ENCODE measurements at places on chromosomes 11 and 22.

GRCh38 chr11:134658481-134659225, 246.6 kb upstream of the B3GAT1 start:
- DNase-seq, result no peak
- H3K27ac ChIP-seq, result no peak overlapping the region
- H3K4me3 ChIP-seq, result no peak overlapping the region

GRCh38 chr11:133064152-133064877, 468.0 kb downstream of the OPCML start:
- H3K27me3 ChIP-seq, result no peaks in the 10 kb centered on the region
- H3K27ac ChIP-seq, result no peak overlapping the region
- peak; percentile 94 for DNase-seq

GRCh38 chr22:49627217-49628181, 200.2 kb downstream of the BRD1 start:
- H3K4me1 ChIP-seq, result no peaks in the 10 kb centered on the region
- no peaks in the 10 kb centered on the region for H3K36me3 ChIP-seq
- DNase-seq, result no peak

DNA sequence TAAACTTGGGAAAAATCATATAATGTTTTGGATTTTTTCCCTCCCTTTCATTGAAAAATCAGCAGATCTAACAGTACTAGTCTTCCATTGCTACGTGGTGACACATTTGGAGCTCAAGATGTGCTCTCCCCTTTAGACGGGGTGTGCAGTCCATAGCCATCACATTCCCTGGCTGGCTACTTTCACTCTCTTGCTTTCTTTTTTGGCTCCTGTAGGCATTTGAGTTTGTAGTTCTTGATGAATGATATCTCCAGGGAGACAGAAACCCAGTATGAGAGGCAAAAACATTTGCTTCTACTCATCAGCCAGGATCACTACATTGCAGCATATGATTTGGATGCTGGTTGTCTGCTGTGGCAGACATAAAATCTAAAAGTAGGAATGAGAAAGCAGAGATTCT, 12.1 kb downstream of the CCDC81 start:
- H3K4me1 ChIP-seq, result no peaks in the 10 kb centered on the region
- no peak for DNase-seq
- no peak overlapping the region for H3K27ac ChIP-seq
- H3K27me3 ChIP-seq, result no peaks in the 10 kb centered on the region
- H3K4me3 ChIP-seq, result no peak overlapping the region

DNA sequence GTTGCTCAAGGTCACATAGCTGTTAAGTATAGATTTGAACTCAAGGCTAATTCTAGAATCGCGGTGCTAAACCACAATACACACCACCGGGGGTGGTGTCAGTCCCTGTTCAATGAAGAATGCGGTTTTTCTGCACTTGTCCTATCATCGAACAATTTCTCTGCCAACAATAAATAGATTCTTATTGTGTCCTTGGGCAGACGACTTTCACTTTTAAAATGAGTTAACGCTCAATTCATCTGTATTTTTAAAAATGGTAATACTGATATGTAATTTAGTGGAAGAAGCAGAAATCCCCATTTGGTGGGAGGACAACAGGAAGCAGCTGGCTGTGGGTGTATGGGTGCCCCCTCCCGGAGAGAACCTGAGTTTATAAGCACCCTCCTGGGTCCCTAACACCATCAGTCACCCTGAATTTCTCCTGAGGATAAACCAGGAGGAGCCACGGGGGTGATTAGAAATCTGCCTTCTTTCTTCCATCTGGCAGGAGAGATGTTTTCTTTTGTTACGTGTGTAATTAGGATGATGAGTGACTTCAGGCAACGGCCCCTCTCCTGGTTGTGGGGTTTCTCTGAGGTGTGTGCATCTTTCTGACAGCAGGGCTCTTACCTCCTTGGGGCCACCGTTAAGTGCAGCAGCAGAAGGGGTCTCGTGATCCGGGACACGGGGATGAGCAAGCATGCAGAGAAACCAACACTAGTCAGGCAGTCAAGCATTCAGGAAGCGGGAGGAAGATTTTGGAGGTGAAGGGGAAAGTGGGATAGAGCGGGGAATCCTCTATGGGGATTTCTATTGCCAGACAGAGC, 87.7 kb downstream of the GRAMD1B start:
- no peaks in the 10 kb centered on the region for H3K4me1 ChIP-seq
- no peaks in the 10 kb centered on the region for H3K27me3 ChIP-seq
- no peak overlapping the region for H3K27ac ChIP-seq
- DNase-seq, result no peak
- no peak overlapping the region for H3K4me3 ChIP-seq

GRCh38 chr11:122863704-122864326, 18.7 kb upstream of the JHY start:
- H3K27ac ChIP-seq, result no peak overlapping the region
- H3K4me3 ChIP-seq, result no peak overlapping the region
- H3K36me3 ChIP-seq, result no peaks in the 10 kb centered on the region
- DNase-seq, result no peak
- no peaks in the 10 kb centered on the region for H3K27me3 ChIP-seq
- no peaks in the 10 kb centered on the region for H3K4me1 ChIP-seq

GRCh38 chr11:7450836-7451235, 34.5 kb upstream of the OLFML1 start:
- H3K27me3 ChIP-seq, result no peaks in the 10 kb centered on the region
- no peak for DNase-seq
- no peak overlapping the region for H3K4me3 ChIP-seq
- H3K36me3 ChIP-seq, result no peaks in the 10 kb centered on the region

DNA sequence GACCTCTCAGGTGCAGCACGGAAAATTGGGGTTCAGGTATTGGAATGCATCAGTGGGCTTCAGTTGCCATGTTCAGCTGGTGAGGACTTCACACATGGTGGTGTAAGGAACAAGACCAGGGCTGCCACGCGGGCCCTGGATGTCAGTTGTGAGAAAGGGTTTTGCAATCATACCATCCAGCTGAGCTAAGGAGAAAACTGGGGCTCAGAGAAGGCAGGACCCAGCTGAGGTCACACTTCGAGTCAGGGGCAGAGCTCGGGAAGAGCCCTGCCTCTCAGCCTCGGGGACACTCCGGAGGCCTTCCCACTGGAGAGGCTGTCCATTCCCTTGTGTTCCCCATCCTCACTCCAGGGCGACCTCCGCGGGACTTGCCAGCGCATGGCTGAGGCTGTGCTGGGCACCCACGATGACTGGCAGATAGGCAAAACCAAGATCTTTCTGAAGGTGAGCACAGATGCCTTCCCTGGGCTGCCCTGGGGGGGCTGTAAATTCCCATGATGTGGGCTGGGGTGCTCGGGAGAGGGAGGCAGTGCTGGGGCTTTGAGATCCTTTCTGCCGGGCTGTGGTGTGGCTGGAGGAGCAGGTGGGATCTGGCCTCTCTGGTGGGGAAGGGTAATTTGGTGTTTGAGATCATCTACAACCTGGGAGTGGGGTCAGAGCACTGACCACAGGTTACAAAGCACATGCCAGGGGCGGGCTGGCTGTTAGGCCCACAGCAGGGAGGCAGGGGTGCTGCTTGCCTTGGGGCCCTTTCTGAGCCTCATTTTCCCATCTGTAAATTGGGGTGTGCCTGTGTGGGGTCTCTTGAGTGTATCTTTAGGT, 47.2 kb downstream of the MYO7A start:
- H3K27ac ChIP-seq, result no peak overlapping the region
- no peak for DNase-seq

DNA sequence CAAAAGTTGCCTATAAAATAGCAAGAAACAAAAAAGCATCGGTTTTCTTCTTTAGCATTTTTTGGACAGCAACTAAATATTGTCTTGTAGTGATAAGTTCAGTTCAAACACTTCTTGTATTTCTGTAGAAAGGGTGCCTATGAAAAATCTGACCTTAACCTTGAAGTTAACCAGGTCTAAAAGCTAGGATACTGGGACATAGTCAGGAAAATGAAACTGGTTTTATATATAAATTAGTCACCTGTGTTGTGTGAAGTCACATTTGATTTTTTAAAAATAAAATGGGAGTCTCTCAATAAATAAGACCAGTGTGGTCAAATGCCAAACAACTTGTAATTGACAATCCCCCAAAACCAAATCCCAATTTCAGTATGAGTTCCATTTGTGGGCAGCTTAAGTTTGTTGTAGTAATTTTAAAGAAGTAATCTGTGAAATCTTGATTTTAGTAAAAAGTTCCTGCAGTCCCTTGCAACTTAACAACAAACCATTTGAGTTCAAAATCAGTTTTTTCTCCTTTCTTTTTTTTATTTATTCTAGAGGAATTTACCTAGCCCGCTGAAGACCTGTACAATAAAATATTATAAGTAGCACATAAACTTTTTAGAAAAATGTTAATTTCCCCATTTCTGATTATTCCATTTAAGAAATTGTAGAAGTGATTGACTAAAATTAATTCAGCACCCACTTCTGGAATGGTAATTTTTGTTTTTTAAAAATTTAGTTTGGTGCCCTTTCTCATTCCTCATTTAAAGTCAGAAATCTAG, 84.5 kb upstream of the PPARA start:
- peak overlapping the region; percentile 93 for H3K27ac ChIP-seq
- no peak overlapping the region for H3K4me3 ChIP-seq
- H3K36me3 ChIP-seq, result no peaks in the 10 kb centered on the region
- no peak for DNase-seq
- H3K4me1 ChIP-seq, result no peaks in the 10 kb centered on the region
- peaks cover 1% of the 10 kb centered on the region for H3K27me3 ChIP-seq

- H3K27ac ChIP-seq, result no peak overlapping the region
- no peaks in the 10 kb centered on the region for H3K36me3 ChIP-seq
- no peaks in the 10 kb centered on the region for H3K27me3 ChIP-seq
- H3K4me1 ChIP-seq, result peaks cover 2% of the 10 kb centered on the region
- H3K4me3 ChIP-seq, result no peak overlapping the region
Observed at GRCh38 chr11:36219996-36220395, 69.2 kb downstream of the COMMD9 start.

- H3K27me3 ChIP-seq, result no peaks in the 10 kb centered on the region
- no peak for DNase-seq
- H3K4me3 ChIP-seq, result no peak overlapping the region
- H3K4me1 ChIP-seq, result no peaks in the 10 kb centered on the region
- H3K36me3 ChIP-seq, result no peaks in the 10 kb centered on the region
Observed at GRCh38 chr11:73530109-73530508, 67.8 kb downstream of the FAM168A start.

GRCh38 chr11:131800452-131800851, 430.0 kb downstream of the NTM start:
- H3K27ac ChIP-seq, result no peak overlapping the region
- no peaks in the 10 kb centered on the region for H3K36me3 ChIP-seq
- H3K27me3 ChIP-seq, result no peaks in the 10 kb centered on the region
- no peak overlapping the region for H3K4me3 ChIP-seq
- no peak for DNase-seq

DNA sequence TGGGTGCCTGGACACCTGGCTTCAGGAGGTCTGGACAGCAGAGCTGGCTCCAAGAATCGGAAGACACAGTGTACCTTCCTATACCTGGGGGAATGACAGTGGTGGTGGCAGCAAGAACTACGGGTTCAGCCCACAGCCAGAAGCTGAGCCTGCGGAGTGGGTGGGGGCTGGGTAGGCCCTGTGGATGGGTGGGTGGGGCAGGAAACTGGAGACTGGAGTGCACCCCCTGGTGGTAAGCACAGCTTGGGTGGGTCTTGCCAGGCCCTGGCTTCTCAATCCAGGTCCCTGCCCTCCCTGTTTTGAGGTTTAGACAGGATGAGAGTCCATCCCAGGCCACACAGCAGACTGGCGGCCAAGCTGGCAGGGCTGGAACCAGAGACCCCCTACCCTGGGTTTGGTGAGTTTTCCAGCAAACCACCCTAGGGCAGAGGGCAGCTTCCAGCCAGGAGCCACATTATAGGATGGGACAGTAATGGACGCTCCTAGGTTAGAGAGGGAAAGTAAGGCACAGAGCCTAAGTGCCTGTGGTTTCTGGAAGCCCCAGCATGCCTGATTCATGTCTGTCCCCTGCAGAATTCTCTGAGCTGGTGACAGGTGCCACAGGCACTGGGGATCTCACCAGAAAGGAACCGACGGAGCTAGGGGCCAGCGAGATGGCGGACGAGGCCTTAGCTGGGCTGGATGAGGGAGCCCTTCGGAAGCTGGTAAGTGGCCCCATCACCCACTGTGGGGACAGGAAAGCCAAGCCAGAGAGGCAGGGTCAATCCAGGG, 1.7 kb downstream of the SMTN start:
- peak; percentile 32 for DNase-seq
- H3K36me3 ChIP-seq, result no peaks in the 10 kb centered on the region
- H3K27me3 ChIP-seq, result no peaks in the 10 kb centered on the region

DNA sequence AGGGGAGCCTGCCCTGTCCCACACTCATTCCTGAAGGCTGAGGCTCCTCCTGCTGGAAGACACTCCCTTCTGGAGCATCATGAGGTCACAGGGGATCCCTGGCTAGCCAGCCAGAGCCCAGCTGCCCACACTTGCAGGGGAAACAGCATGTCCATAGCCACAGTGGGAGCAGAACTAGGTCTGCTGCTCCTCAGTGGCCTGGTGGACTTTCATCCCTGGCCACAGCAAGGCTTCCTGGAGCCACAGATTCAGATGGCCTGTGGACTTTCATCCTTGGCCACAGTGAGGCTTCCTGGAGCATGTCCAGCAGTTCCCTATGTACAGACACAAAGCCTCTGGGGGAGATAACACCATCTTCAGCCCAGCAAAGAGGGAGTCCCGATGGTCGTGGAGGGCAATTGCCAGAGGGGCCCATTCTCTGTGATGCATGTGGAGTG, 5.9 kb upstream of the APOL6 start:
- DNase-seq, result no peak
- no peaks in the 10 kb centered on the region for H3K27me3 ChIP-seq
- H3K27ac ChIP-seq, result peak overlapping the region; percentile 14
- no peaks in the 10 kb centered on the region for H3K4me1 ChIP-seq
- H3K4me3 ChIP-seq, result no peak overlapping the region

- peak; percentile 84 for DNase-seq
- H3K4me1 ChIP-seq, result no peaks in the 10 kb centered on the region
- H3K36me3 ChIP-seq, result no peaks in the 10 kb centered on the region
- H3K4me3 ChIP-seq, result no peak overlapping the region
Observed at GRCh38 chr11:119518746-119519730, 96.1 kb upstream of the THY1 start.

DNA sequence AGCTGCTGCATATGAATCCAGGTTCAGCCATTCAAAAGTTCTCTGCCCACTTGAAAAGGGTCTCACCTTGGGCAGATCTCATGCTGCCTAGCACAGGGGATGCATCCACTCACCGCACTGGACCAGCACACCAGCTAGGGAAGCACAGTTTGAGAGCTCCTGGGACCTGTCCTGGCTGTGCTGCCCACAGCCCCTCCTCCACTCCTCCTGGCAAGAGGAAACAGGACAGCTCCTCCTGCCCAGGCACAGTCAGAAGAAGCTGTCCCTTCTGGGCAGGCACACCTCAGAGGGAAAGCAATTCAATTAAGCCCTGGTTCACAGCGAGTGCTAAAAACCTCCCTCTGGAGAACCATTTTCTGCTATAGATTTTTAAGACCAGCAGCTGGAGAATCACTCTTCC, 146.7 kb downstream of the ST3GAL4 start:
- no peak for DNase-seq
- H3K4me1 ChIP-seq, result no peaks in the 10 kb centered on the region
- H3K27ac ChIP-seq, result no peak overlapping the region

GRCh38 chr11:21179770-21180169, 510.4 kb downstream of the NELL1 start:
- no peak overlapping the region for H3K4me3 ChIP-seq
- H3K27ac ChIP-seq, result no peak overlapping the region
- no peaks in the 10 kb centered on the region for H3K4me1 ChIP-seq
- H3K27me3 ChIP-seq, result no peaks in the 10 kb centered on the region
- peak; percentile 2 for DNase-seq

- H3K4me1 ChIP-seq, result no peaks in the 10 kb centered on the region
- no peak overlapping the region for H3K4me3 ChIP-seq
- no peak for DNase-seq
- no peak overlapping the region for H3K27ac ChIP-seq
- no peaks in the 10 kb centered on the region for H3K36me3 ChIP-seq
- H3K27me3 ChIP-seq, result no peaks in the 10 kb centered on the region
Observed at GRCh38 chr22:33095661-33096060, 37.5 kb upstream of the SYN3 start.

- H3K36me3 ChIP-seq, result no peaks in the 10 kb centered on the region
- H3K4me3 ChIP-seq, result no peak overlapping the region
Observed at GRCh38 chr11:8138526-8138925, 30.3 kb downstream of the RIC3 start.

Measured in kidney (tissue), 22 donors.